ENCODE measurements at places on chromosomes 3 and 15.
A peak's percentile ranks its signal among the peaks of the same experiment; 100 is the strongest.

- no peak for DNase-seq
Measured at GRCh38 chr15:29467091-29467490, 197.5 kb upstream of the NSMCE3 start.

DNA sequence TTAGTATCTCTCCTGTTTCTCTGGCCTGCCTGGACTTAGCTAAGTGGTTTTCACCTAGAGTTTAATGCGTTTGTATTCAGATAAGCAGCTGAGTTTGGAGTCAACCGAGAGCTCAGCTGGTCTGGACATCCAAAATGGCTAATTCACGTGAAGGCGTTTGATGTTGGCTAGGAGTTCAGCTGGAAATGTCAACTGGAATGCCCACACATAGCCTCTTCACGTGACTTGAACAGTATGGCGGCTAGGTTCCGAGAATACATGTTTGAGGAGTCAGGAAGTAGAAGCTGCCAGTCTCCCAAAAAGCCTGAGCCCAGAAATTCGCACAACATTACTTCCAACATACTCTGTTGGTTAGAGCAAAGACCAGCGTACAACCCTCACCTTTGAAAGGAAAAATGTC lies 2.2 kb downstream of the USP8 start:
- no peak for DNase-seq

DNA sequence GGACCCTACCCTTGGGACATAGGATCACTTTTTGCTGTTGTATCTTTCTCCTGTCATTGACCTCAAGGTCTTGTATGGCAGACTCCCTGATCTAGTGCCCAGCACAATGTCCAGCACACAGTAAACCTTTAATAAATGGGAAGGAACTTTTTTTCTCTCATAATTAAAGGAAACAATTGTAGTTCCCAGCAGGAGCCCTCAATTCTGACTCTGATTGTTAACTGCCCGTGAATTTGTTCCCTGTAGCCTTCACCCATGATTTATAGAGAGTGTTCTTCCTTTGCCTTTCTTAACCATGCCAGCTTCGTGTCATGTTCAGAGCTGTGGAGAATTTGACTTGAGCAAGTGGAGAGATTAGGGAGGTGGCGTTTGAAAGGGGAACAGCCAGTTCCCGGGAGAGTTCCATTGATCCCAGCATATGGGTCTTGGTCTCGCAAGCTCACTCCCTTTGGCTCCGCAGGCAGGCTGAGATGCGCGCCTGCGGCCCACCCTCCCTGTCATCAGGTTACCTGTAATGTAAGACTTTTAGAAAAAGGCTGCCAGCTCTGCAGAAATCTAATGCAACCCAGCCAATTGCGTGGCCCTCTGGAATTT lies 182.6 kb downstream of the TP63 start:
- DNase-seq, result no peak

DNA sequence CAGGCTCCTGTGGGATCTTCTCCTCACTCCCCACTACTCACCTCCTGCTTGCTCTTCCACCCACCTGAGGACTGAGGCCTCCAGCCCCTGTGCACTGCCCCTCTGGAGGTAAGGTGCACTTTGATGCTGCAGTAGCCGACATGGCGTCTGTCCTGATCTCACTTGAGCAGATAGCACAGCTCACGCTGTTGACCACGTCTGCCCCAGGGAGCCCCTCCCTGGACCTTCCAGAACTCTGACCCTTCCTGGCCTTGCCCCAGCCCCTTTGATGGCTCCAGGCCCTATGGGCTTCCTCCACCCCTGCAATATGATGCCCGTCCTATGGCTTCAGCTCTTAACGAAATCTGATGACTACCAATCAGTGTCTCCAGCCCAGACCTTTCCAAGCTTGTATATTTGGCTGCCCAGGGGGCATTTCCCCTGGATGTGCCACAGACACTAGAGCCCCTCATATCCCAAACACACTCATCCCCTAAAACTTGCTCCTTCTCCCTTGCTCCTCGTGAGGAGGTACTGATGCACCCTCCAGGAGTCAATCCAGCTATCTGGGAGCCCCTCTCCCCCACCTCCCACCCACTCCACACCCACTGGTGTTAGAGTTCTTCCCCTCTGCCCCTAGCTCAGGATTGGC lies 27.1 kb downstream of the KY start:
- no peak for DNase-seq

GRCh38 chr3:178001670-178002101 lies 534.5 kb upstream of the KCNMB2 start:
- DNase-seq, result peak; percentile 59

GRCh38 chr3:41574900-41575299 lies 375.6 kb downstream of the CTNNB1 start:
- no peak for DNase-seq

- peak; percentile 29 for DNase-seq
Measured at GRCh38 chr15:90557186-90558084, 27.7 kb downstream of the CRTC3 start.

DNA sequence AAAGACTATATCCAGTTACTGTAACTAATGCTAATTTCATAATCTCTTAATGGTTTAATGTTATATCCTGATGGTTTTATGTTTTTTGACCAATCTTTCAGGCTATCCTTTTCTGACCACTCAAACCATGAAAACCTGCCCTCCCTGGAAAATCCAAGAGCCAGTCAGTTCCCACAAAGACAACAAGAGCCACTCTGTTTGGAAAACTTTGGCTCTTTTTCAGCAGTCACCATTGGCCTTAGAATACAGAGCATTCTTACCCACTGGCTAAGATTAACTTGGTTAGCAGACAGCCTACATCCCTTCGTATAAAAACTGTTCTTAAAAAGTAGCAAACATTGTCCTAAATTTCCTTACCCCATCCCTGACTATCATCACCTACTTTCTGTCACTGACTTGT lies 32.9 kb downstream of the ALCAM start:
- no peak for DNase-seq

- DNase-seq, result no peak
Measured at GRCh38 chr15:65762914-65763787, 28.9 kb downstream of the DENND4A start.

- no peak for DNase-seq
Measured at GRCh38 chr3:39474126-39474515, 6.6 kb downstream of the MOBP start.

- no peak for DNase-seq
Measured at GRCh38 chr15:69328739-69329138, 30.0 kb downstream of the PAQR5 start.

GRCh38 chr15:38781196-38781595 lies 216.6 kb upstream of the RASGRP1 start:
- no peak for DNase-seq

- DNase-seq, result no peak
Measured at GRCh38 chr3:40009991-40010390, 200.6 kb downstream of the MYRIP start.

- DNase-seq, result no peak
Measured at GRCh38 chr3:194105292-194105691, 30.7 kb upstream of the HES1 start.

DNA sequence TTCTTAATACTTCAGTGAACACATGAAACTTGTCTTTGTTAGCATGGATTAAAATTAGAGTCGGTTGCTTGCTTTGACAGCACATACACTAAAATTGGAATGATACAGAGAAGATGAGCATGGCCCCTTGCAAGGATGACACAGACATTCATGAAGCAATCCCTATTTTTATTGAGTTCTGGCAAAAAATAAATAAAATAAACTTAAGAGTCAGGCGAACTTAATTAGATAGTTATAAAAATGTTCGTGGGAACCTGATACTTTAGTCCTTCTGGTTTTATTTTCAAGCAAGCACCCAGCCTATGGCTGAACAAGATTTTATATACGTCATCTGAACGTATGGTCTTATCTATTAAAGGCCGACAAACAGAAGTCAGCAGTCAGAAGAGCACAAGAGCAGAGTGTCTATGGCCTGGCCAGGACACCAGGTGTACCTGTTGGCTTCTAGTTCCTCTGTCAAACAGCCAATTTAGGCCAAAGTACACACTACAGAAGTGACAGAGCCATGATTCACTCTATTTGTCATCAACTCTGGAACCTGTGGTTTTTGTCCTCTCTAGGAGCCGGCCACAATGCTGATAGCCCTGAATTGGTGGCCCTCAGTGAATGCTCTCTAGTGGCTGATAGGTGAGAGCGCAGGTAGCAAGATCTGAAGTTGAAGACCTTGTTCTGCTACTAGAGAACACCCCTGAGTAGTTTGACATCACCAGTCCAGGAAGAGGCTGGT lies 64.3 kb downstream of the LEO1 start:
- DNase-seq, result no peak

- DNase-seq, result no peak
Measured at GRCh38 chr3:98806521-98806920, 43.4 kb downstream of the ST3GAL6 start.

DNA sequence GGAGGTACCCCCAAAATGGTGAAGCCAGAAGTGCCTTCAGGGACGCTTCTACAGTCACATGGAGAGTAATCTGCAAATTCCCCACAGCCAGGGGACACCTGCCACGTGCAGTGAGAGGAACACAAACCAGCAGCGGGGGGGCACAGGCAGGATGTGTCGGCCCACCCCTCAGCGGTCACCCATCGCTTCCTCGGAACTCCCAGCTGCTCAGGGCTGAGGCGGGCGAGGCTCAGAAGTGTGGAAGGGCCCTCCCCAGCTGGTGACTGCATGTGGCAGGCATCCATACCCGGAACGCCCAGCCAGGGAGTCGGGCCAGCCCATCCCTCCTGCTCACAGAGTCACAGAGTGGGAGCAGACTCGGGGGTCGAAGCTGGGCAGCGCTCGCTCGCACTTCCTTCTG lies 63.7 kb downstream of the SLC12A8 start:
- no peak for DNase-seq

DNA sequence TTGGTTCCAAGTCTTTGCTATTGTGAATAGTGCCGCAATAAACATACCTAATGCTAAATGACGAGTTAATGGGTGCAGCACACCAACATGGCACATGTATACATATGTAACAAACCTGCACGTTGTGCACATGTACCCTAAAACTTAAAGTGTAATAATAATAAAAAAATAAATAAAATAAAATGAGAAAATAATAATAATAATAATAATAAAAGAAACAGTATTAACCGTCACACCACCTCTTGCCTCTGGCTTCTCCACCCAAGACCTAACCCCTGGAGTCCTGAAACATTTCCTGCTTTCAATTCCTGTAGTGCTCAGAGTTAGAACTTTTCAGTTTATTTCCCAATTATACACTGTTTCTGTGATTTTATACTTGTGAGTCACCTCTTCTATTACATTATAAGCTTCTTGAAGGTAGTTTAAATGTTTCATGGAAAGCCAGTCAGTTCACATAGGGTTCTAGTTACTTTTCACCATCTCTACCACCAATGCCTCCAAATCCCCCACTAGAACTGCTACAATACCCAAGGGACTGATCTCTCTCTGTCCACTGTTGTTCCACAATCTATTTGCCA lies 18.4 kb upstream of the GHSR start:
- no peak for DNase-seq

DNA sequence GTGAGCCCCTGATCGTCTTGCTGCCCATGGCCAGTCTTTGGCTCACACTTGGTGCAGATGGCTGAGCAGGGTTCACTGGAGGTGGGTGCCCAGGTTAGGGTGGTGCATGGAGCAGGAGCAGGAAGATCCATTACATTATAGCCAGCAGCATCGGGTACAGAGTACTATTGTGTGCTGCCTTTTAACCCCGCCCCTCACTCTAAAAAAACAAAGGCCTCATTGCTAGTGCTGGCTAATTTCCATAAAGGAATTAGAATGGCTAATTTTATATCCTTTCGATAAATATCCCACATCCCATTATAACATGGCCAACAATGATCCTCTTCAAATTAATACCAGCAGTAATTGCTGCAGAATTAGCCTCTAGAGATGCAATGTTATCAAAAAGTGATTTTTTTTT lies 45.8 kb upstream of the PPP4R2 start:
- no peak for DNase-seq

GRCh38 chr3:106251160-106251892 lies 382.5 kb upstream of the CBLB start:
- DNase-seq, result no peak

GRCh38 chr3:81554801-81555200 lies 206.6 kb downstream of the GBE1 start:
- no peak for DNase-seq
